ENCODE measurements at places on chromosomes 1 and 21.

- no peak for DNase-seq
Observed at GRCh38 chr1:33460947-33461629, 11.4 kb upstream of the ZSCAN20 start.

DNA sequence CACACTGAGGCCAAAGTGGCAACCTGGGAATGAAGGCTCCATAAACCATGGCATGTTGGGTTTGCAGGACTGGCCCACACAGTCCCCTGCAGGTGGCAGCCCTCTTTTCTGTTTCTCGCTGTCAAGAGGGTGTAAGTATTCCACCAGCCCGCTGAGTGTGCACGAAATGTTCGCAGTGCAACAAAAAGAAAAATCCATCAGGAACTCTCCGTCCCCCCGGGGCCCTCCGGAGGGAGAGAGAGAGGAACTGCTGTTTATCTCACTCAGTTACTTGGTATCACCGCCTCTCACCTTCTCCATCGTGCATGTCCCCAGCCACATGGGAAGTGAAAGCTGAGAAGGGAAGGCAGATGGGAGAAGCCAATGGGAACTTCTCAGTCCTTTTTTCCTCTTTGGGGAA lies 38.3 kb downstream of the NCF2 start:
- DNase-seq: no peak

DNA sequence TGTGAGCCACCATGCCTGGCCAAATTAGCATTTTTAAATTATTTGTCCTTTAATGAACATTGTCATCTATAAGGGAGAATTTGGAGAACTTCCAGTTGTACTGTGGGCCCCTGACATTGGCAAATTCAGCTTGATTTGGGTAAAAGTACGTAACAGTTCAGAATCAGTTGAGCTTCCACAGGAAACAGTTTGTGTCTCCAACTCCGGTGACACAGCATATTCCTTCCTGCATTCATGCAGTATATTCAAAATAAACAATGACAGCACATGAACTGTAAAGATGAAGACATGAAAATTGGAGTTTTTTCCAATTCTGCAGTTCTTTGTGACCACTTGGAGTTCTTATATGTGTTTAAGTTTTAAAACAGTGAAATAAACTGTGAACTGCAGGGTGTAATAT lies 28.2 kb downstream of the RNF220 start:
- DNase-seq: no peak

- DNase-seq: no peak
Observed at GRCh38 chr1:206554211-206554610, 46.9 kb downstream of the RASSF5 start.

- no peak for DNase-seq
Observed at GRCh38 chr21:32329331-32329730, 30.7 kb downstream of the MRAP start.

GRCh38 chr1:171868217-171868803 lies 27.0 kb downstream of the DNM3 start:
- DNase-seq: no peak

DNA sequence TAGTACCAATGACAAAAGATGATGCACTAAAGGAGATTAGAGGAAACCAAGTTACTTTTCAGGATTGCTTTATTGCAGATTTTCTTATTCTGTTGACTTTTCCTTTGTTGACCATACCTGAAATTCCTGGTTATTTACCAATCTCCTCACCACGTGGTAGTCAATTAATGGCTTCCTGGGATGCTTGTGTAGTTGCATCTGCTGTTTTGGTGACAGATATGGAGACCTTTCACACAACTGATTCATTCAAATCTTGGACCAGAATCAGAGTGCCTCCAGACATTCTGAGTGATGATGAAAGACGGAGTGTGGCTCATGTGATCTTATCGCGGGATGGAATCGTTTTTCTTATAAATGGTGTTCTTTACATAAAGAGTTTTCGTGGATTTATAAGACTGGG lies 91.3 kb downstream of the CATSPERE start:
- no peak for DNase-seq

GRCh38 chr1:47725992-47726855 lies 271.0 kb downstream of the TRABD2B start:
- DNase-seq: peak; percentile 69

DNA sequence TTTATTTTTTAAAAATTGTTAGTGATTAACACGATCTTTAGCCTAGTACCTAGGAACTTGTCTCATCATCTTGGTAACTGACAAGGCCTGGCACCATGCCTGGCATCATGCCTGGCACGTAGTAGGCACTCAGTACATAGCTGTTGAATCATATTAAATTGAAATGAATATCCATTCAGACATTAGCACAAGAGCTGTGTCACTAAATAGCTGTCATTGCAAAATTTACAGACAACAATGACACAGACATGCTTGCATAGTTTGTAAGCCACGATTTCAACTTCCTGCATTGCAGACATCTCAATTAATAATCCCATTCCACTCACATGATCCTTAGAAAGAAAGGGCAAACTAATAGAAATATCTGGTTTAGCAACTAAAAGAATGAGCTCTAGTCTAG lies 15.4 kb upstream of the PHACTR4 start:
- DNase-seq: no peak

GRCh38 chr1:229887043-229887822 lies 179.8 kb upstream of the GALNT2 start:
- DNase-seq: no peak

DNA sequence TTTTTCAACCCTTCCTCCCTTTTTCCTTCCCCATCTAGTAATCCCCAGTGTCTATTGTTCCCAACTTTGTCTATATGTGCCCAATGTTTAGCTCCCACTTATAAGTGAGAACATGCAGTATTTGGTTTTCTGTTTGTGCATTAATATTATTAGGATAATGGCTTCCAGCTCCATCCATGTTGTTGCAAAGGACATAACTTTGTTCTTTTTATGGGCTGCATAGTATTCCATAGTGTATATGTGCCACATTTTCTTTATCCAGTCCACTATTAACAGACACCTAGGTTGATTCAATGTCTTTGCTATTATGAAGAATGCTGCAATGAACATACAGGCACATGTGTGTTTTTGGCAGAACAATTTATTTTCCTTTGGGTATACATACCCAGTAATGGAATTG lies 121.0 kb upstream of the C1orf105 start:
- DNase-seq: no peak

GRCh38 chr1:55610203-55610602 lies 395.0 kb upstream of the USP24 start:
- no peak for DNase-seq

GRCh38 chr1:245322673-245323072 lies 167.9 kb downstream of the KIF26B start:
- no peak for DNase-seq
